ENCODE measurements at places on chromosomes 4 and X.

DNA sequence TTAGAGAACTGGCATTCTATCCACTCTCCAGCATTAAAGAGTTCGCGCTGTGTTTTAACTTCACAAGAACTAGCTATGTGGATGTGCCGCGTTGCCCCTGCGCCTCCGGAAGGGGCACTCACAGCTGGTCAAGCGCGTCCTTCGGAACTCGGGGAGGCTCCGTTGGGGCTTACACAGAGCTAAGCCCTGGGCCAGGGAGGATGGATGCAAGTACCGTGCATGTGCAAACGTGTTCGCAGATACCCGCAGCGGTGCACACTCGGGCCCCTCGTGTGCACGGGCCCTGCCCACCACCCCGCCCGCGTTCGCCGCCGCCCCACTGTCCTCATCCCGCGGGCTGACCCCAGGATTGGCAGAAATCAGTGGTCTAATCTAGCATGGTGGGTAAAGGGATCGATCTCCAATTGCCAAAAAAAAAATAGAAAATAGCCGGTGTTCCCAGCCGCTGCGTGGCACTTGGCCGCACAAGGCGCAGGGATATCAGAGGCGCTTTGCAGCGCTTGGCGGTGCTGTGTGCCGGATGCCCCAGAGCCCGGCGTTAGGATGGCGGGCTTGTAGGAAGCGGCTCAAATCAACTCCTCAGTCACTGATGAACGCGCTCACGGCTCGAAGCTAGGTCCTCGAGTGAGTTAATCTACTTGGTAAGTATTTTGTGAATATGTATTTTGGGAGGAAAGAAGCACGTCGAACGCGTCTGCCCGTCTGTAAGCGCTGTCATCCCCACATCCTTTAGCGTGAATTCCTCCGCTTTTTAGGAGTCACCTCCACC, 989 bp upstream of the PCDH10 start:
- DNase-seq, result no peak

DNA sequence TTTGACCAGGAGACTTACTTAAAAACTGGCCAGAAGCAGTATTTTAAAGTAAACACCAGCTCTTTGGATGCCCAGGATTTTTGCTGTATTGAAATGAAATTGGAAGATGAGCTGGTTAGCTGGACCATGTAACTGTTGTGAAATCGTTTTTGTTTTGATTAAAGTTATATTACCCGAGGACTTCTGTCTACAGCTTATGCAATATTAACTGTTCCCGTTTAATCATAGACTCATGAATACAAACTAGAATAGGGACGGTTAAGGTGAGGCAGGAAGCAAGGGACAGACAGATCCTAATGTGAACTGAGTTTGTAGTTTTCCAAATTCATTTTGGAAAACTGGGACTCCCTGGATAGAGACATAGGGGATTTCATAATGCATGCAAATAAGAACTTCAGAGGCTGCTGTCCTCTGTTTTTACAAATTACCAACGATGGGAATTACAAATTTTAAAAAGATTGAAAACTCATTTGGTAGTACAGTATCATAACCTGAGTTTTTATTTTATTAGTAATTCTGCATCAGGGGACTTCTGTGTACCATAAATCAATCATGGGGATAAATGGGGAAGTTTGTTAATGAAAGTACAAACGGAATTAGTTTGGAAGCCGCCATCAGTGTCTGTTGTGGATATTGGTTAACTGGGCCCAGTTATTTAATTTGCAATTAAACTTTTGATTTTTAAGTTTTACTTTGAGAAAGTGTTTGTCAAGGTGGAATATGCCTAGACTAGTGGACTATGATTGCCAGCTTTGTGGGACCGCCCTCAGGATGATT, 304.4 kb downstream of the AFF2 start:
- DNase-seq, result no peak

DNA sequence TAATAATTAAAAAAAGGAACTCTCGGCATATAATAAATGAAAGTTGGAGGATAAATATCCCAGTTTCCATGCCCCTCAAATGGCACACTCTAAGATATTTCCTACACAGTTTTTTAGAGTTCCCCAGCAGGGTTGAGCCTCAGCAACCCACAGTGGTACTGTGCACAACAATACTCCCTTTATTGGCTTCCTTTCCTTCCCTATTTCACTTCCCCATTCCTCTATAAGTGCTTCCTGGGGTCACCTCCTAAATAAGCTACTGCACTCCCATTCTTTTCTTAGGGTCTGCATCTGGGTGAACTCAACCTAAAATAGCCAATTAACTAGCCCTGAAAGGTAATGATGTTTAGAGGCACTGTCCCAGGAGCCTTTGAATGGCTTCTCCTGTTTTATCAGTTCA, 76.4 kb upstream of the NHS start:
- no peak for DNase-seq

GRCh38 chr4:143307531-143307930, 29.1 kb upstream of the GAB1 start:
- no peak for DNase-seq

GRCh38 chr4:88008743-88009171, 1.3 kb downstream of the PKD2 start:
- no peak for DNase-seq

GRCh38 chr4:129131343-129131742, 35.4 kb downstream of the C4orf33 start:
- DNase-seq, result no peak

- DNase-seq, result no peak
These were observed 428.6 kb downstream of the ADGRL3 start for GRCh38 chr4:61628727-61629126.

- no peak for DNase-seq
These were observed 183.3 kb downstream of the KDR start for GRCh38 chr4:54941994-54942552.
